ENCODE measurements at places on chromosomes 6 and 20.

DNA sequence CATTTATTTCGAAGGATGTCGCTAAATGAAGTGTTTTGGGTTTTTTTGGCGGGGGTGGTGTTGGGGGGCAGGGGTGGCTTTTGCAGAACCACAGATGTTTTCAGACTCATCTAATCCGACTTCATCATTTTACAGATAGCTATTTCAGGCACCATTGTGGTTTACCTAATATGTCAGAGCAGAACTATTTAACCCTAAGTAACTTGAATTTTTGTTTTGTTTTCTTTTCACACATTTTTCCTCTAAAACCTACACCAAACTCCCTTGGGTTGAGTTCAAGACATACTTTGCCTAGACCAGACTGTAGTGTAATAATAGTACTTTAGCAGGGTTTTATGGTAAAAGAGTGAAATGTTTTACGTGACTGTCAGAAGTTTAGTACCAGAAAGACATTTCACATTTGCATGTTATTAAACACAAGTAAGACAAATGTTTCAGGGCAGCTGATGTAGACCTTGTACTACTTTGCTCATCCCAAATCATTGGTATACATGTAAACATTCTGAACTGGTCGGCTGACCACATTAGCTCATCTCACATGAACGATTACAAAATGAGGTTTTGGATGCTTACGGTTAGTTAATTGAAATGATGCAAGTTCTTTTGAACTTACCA lies 37.7 kb downstream of the MAP3K4 start:
- no peak for DNase-seq

DNA sequence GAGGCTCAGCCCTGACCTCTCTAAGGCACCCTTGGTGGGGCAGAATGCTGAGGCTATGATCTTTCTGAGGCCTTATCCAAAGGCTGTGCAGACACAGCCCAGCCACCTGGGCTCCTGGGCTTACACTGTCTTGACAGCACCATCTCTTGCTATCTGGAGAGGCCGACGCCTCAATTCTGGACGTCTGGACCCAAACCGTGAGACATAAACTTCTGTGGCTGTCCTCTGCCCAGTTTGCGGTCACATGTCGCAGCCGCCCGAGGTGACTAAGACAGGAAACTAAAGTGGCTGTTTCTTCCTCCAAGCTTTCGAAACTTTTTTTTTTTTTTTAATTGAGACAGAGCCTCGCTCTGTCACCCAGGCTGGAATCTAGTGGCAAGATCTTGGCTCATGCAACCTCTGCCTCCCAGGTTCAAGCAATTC lies 49.3 kb downstream of the PRR18 start:
- DNase-seq, result no peak

GRCh38 chr6:119022796-119023195 lies 55.7 kb downstream of the FAM184A start:
- no peak for DNase-seq

DNA sequence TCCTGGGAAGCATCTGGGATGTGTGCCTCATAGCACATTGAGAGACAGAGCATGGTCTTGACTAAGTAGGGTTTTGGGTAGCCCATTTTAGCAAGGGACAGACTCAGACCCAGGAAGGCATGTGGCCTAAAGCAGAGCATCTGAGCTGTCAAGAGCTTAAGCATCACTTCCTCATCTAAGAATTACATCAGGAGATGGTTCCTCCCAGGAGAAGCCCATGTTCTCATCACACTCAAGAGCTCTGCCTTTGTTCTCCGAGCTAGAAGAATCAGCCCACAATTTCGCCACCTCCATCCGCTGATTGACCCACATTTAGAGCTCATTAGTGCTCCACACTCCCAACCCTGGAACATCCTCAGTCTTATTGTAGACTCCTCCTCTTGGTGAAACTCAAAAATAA lies 68.3 kb downstream of the NPEPL1 start:
- no peak for DNase-seq

- DNase-seq, result no peak
Observed at GRCh38 chr6:53573299-53573698, 28.4 kb upstream of the GCLC start.

DNA sequence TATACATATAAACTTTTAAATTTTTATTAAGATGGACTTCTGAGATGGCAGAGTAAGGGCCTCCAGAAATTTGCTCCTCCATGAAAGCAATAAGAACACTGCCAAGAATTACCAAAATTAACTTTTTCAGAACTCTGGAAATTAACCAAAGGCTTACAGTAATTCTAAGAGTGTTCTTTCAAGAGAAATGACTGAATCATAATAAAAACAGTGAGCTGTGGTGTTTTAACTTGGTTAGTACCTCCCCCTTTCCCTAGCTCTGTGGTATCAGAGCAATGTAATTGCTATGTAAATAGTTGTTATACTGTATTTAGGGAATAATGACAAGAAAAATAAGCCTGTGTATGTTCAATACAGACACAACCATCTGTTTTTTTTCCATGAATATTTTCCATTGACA lies 19.0 kb downstream of the HECA start:
- no peak for DNase-seq

DNA sequence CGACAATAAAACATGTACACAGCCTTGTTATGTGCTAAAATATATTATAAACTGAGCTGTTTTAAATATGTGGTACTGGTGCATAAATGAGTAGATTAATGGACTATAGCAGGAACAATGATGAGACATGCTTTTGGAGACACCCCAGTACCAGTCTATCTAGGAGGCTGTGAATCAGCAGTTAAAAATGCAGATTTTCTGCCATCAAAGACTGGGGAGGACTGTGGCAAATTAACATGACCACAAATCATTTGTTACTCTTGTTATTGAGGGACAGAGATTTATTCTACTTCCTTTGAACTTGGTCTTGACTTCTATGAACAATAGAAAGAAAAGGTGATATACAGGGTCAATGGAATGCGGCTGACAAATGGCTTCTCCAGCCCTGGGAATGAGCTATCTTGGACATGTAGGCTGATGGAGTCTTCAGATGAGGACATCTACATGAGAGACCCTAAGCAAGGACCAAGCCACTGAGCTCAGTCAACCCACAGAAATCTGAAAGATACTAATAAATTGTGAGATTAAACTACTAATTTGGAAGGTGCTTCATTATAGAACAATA lies 551.7 kb upstream of the GJE1 start:
- DNase-seq, result no peak

DNA sequence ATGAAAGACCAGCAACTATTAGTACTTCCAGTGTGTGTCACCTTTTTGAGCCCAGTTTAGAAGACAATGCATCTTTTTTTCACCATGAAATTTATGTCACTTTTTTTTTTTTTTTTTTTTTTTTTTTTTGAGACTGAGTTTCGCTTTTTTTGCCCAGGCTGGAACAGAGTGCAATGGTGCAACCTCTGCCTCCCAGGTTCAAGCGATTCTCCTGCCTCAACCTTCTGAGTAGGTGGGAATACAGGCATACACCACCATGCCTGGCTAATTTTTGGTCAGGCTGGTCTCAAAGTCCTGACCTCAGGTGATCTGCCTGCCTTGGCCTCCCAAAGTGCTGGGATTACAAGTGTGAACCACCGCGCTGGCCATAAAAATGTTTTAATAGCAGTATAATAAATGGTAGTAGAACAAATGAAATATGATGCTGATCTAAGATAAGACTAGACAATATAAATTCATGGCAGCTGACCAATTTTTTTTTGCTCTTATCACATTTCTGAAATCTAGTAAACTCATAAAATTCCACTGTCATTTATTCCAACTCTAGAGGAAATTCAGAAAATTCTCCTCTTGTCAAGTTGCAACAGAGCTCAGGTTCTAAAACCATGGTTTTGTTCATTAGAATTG lies 21.3 kb downstream of the NHSL1 start:
- DNase-seq, result no peak
